ENCODE measurements at places on chromosomes 5 and 9.

DNA sequence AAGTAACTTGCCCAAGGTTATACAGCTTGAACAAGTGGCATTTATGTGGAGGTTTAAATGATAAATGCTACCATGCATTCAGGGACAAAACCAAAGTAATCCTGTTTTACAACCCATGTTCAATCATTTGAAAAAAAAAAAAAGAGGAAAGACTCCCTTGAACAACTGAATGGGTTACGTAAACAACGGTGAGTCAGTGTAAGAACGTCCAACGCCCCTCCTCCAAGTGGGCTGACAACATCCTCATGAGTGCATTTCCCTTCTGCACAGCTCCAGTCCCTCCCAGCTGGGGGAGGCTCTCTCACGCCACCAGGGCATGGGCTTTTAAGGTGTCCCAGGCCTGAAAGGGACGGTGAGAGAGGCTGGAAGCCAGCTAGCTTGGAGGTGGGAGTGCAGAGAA is 90.0 kb downstream of the PRRT1B start:
- DNase-seq, result peak; percentile 91

DNA sequence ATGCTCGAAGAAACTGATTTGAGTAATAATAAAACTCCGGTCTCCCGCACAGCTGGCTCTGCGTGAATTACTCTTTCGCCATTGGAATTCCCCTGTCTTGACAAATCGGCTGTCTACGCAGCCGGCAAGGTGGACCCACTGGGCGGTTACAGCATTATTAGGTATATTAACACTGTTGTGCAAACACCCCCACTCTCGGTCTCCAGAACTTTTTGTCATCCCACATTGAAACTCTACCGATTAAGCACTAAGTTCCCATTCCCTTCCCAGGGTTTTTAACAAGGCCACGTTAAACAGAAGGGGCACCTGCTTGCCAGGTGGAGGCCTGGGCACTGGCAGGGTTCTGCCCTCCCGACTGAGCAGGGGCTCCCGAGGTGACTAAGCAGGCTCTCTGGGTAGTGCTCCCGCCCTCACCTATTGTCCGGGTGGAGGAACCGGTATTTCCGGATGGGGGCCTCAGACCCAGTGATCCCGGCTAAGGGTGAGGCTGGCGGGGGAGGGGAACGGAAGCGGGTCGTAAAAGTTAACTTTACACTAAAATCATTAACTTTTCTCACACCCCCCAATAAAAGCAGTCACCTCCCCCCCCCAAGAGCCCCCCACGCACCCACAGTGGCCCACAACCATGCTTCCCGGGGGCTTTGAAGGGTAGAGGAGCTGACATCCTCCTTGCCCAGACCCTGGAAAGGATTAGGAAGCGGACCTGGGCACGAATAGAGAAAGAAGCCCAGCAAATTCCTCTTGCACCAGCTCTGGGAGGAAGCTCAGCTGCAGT is 53.5 kb upstream of the TJP2 start:
- no peak for DNase-seq

DNA sequence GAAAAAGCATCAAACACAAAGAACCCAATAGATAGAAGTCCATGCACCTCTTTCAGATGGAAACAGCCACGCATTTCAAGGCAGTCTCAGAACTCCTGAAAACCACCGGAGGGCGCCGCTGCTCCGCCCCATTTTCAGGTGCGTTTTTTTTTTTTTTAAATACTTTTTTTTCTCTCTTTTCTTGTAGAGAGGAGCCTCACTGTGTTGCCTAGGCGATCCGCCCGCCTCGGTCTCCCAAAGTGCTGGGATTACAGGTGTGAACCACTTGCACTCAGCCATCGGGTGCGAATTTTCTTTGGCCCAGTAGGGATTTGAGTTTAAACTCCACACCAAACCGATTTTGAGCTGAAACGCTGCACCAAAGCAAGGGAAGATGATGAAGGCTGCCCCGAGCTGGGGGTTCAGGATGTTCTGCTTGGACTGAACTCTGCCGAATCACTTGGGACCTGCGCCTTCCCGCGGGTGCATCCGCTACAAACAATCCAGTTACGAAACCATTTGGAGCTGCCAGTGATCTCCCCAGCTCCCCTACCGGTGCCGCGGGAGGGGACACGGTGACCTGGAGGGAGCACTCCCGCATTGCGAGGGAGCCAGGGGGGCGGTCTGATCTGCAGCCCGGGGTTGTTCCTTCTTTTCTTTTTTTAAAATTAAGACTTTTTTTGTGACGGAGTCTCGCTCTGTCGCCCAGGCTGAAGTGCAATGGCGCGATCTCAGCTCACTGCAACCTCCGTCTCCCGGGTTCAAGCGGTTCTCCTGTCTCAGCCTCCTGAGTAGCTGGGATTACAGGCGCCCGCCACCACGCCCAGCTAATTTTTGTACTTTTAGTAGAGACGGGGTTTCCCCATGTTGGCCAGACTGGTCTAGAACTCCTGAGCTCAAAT is 1.4 kb downstream of the PTGR1 start:
- DNase-seq, result peak; percentile 26

DNA sequence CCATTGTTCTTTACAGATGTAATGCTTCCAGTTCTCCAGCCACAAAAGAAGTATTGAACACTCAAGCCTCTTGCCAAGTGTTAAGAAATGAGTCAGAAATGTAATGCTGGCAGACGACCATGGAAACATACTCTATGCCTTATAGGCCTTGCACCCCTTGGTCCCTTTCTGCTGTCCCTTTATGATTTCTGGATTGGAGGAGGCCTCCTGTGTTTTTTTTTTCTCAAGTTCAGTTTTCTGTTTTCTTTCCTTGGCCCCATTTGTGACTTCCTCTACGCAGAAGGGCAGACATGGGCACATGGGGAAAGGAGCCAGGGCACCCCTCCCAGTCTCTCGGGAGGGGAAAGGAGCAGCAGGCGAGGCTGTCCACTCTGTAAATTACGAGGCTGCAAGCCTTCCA is 53.4 kb downstream of the SNX18 start:
- peak; percentile 28 for DNase-seq

- no peak for DNase-seq
Measured at GRCh38 chr9:5848372-5848882, 15.5 kb upstream of the ERMP1 start.
